ENCODE measurements at places on chromosomes 7 and 10.
A peak's percentile ranks its signal among the peaks of the same experiment; 100 is the strongest.

DNA sequence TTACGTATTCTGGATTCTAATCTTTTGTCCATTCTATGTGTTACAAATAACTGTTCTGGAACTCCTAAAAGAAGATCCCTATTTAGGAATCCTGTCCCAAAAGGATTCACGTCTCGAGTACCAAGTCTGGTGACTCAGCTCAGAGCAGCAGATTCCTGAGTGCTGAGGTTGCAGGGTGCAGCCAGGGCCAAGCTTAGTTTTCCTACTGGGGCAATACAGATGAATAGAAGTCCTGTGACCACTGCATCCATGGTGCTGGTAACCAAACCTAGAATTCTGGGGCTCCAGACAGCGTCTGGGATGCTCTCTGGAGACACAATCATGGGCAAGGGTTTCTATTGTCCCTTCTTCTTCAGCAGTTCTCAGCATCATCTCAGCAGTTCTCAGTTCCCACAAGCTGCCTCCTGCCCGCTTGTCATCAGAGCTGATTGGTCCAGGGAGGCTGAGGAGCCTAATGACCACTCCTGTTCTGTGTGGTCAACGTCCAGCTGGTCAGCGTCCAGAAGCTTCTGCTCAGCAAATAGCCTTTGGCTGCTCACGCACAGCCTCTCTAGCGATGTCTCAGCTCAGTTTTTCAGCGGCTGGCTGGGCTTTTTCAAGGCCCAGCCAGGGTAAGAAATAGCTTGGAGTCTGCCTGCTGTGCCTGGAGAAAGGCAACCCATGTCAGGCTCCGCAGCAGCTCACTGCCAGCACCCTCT lies 50.4 kb upstream of the C7orf33 start:
- DNase-seq = no peak

DNA sequence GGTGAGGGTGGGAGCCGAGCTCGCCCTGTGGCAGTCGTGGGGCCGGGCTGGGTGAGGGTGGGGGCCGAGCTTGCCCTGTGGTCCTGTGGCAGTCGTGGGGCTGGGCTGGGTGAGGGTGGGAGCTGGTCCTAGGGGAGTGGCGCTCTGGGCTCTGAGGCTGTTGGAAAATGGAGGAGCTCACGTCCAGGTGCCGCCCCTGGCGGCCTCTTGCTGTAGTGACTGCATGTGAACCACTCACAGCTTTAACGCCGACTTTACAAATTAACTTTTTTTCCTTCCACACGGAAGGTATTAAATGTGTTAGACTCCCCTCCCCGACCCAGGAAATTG lies 312.6 kb downstream of the WDR37 start:
- peak; percentile 23 for DNase-seq

DNA sequence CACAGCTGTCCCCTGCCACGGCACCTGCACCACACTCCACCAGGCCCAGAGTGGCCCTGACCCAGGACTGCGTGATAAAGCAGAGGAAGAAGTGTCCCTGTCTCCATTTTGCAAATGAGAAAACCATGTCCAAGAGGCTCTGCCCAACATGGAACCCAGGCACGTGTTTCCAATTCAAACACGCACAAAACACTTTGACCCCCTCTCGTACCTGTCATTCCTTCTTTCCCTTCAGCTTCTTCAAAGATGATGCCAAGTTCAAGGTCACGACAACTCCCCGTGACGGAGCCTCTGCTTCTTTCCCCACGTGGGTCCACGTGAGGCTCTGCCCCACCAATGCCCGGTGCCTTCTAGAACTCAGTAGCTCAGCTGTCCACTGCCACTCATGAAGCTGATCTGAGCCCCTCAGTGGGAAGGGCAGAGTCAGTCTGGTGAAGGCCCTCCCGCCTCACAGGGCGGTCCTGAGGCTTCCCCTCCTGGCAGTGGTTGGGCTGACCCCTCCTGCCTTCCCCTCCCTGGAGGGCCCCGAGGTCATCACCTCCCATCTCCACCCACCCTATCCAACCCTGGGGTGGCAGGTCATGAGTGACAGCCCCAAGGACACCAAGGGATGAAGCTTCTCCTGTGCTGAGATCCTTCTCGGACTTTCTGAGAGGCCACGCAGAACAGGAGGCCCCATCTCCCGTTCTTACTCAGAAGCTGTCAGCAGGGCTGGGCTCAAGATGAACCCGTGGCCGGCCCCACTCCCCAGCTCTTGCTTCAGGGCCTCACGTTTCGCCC lies 19.0 kb downstream of the CALML5 start:
- DNase-seq = no peak

DNA sequence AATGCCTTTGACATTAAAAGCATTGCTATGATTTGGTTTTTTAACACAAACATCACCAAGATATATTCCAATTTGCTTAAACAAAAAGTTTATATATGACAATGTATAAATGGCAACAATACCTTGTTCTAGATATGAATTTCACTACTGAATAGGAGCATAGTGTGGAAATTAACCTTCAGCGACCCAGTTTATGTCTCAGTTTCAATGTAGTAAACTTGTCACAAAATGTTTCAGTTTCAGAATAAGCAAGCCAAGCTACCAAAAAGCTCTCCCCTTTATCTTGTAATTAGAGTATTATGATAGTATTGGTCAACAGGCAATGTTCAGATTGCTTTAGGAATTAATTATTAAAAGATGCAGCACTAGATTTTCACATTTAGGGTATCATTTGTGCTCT lies 99.6 kb upstream of the PCDH15 start:
- no peak for DNase-seq

DNA sequence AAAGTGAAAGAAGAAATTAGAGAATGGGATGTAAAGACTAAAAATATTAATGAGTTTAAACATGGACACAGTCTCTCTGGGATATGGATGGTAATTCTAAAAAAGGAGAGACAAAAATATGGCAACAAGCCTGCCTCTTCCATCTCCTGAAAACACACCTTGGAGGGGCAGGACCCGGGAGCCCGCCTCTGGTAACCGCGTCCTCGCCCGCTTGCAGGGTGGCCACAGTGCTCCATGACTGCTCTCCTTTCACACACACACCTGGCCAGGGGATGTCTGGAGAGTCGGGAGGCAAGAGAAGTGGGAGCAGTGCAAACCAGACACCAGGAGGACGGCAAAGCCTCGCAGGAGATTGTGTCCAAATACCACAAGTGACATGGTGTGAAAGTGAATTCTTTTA lies 166.3 kb downstream of the ZMYND11 start:
- no peak for DNase-seq

DNA sequence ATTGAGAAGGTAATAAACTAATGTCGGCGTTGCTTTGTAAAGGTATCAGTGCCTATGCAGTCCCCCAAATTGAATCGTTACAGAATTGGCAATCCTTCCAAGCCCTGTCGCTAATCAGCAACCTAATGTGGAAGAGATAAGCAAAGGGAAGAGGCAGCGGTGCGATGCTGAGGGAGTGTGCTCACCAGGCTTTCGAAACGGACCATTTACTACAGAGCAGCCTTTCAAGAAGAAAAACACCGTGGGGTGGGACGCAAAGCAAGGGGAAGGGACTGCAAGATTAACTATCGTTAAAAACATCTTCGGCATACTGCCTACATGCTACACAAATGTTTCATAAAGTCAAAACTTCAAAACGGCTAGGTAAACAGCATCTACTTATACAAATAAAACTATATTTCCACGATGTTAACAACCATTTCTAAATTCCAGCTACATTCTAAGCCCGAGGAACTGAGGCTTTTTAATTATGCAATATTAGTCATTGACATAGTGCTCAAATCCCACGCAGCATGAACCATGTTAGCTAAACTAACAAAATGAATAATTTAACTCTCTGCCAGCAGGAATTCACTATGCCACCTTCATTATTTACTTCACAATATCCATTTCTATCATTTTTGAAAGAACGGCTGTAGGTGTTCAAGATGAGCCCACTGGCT lies 85.2 kb downstream of the CHCHD3 start:
- no peak for DNase-seq

DNA sequence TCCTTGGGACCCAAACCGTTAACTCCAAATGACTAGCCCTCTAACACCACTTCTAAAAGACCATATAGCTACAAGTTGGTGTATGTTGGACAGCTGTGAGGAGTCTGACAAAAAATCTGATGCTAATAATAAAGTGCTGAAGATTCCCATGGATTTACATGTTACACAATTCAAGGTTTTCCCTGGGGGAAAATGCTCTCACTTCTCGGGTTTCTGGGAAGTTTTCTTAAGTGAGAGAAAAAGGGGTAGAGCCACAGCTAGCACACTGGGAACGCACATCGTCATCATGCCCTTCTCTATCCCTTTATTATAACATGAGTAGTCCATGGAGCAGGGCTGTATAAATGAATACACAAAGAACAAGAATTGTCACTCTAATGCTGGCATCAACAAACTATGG lies 162.1 kb downstream of the CHCHD3 start:
- DNase-seq = peak; percentile 8

DNA sequence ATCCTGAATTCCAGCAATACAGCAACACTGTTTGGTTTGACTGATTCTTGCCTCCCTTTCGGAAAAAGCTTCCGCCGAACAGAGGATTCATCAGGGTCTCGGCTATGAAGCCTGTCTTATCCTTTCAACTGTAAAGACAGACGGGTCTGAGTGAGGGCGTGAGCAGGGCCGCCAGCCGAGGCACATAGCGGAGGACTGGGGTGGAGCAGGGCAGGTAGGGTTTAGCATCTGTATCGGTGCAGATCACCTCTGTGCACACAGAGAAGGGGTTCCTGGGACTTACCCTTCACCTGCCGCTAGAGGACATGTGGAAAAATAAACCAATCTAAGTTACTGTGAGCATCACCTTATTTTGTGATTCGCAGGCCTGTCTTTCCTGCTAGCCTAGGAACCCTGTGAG lies 656.9 kb upstream of the FOXK1 start:
- no peak for DNase-seq

DNA sequence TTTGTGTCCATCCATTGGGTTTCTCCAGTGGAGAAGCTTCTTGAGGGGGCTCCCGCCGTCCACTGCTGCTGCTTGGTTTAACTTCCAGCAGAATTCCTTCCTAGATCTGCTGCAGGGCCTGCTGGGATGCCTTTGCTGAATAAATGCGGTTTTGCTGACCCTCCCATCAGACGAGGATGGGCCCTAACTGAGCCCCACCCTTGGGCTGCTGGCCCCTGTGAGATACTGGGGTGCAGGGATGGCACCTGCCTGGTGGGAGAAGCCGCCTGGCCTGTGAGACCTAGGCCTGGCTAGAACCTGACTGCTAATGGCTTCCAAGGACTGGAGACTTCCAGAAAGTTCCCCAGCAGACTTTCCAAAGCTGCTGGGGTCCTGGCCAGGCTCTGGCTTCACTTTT lies 43.8 kb downstream of the ZNF467 start:
- DNase-seq = no peak

- DNase-seq = peak; percentile 34
These were observed 20.0 kb upstream of the CRYGN start for GRCh38 chr7:151459726-151460473.

- no peak for DNase-seq
These were observed 8.6 kb downstream of the GCK start for GRCh38 chr7:44180631-44181030.

- no peak for DNase-seq
These were observed 394.8 kb upstream of the IGFBP3 start for GRCh38 chr7:46315891-46316290.

DNA sequence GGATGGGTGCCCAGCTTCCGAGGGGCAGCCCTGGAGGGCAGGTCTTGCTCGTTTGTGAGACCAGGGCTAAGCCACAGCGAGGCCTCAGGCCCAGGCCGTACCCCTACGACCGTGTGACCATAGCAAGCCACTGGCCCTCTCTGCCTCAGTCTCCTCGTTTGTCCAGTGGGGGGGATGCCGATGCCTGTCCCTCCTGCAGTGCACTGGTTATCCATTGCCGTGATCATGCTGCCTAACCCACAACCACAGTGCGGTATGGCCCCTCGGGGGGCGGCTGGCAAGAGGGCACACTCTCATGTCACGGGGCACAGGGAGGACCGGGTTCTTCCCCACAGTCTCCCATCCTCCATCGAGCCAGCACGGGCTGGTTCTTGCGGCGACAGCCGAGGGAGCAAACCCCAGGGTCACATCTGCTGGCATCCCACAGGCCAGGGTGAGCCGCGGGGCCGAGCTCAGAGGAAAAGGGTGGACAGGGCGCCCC lies 80.5 kb downstream of the ELFN1 start:
- DNase-seq = no peak

DNA sequence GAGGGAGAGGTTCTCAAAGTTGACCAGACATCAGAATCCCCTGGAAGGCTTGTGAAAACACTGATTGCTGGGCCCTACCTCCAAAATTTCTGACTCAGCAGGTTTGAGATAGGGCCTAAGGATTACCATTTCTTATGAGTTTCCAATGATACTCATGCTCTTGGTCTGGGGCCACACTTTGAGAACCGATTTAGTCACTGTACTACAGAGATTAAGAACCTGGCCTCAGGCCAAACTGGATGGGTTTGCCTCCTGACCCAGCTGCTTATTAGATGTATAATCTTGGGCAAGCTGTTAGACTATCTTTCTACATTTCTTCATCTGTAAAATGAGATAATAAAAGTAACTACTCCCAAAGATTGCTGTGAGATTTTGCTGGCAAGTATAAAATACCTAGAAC lies 77.1 kb upstream of the SCIN start:
- DNase-seq = no peak

DNA sequence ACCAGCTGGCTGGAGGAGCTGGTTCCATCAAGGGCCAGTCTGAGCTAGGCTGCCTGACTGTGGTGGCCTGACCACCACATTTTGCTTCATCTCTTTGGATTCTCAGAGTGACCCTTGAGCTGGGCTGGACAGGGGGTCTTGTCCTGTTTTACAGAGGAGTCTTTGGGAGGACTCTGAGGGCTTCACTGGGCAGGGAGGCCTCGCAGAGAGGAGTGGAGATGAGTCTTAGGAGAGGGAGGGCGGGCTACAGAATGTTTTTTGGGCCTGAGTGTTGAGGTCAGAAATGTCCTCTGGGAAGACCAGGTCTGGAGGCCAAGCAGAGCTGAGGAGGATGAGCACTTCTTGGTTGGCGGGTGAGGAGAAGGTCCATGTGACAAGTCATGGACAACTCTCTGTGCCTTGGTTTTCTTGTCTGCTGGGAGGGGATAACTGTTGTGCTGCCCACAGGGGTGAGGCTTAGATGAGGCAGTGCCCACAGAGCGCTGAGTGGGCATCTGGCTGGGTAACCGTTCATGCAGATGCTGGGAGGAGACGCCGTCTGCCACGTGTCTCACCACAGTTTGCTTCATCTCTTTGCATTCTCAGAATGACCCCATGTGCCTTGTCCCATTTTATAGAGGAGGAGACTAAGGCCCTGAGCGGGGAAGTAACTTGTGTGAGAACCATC lies 9.4 kb downstream of the TSPAN15 start:
- no peak for DNase-seq

DNA sequence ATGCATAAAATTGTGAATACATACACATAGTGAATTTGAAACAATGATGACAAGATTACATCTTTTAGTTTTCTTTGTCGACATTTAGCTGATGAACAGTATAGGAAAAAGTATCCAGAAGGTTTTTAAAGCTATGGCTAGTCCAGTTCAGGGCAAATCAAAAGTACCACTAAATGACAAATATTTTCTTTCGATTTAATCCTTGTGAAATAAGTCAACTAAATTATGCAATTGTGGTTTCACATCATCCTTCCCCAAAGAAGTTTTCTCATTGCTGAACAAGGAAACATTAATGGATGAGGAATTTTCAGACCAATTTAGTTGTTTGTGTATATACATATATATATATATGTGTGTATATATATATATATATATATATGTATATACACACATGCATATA lies 774.0 kb downstream of the DNAJB9 start:
- peak; percentile 1 for DNase-seq

GRCh38 chr7:46201961-46202360 lies 280.9 kb upstream of the IGFBP3 start:
- DNase-seq = no peak

All from suppressor macrophage treated with lipopolysaccharide for 1 hour (primary cell).